ENCODE measurements at places on chromosomes 12 and 14.

- DNase-seq = no peak
These were observed 72.0 kb upstream of the DBX2 start for GRCh38 chr12:45122768-45123380.

- no peak for DNase-seq
These were observed 122.1 kb downstream of the CALM1 start for GRCh38 chr14:90518941-90519256.

GRCh38 chr12:536751-537245, 77.1 kb downstream of the B4GALNT3 start:
- no peak for DNase-seq

GRCh38 chr12:18250313-18250916, 10.9 kb upstream of the PIK3C2G start:
- no peak for DNase-seq

DNA sequence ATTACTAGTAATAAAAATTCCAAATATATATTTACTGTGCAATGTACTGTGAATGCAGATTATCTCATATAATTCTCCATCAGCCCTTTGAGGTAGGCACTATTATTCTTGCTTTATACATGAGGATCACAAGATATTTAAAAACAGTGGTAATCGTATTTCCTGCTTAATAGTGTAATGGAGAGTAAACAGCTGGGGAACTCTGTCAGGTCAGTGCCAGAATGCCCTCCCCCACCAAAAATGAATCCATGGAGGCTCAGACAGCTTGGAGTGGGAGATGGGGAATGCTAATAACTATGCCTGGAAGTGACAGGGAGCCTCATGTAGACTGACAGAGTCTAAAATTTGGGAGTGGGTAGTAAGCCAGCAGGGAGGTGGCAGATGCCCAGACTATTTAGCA, 153.6 kb downstream of the PAH start:
- no peak for DNase-seq

DNA sequence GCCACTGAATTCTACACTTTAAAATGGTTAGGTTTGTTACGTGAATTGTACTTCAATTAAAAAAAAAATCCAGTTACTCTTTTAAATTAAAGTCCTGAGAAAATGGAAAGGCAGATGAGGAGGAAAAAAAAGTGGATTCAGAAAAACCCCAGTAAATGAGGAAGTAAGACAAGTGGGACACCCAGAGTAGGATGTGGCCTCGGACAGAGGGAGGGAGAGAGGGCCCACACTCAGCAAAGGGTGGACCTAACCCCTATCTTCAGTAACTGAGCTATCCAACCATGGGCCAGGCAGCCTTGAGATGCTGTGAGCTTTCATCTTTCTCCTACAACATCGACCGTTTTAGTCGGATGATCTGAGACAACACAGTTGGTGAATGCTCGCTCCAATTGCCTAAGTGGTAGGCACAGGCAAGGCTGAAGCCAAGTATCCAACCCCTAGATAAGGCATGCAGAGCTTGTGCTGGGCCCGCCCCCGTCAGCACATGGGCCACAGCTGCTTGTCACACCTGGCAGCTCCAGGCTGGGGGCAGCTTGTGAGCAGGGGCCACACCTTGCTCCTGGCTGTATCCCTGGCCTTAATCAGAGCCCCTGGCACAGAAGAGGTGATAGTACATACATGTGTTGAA, 142.1 kb downstream of the TTC7B start:
- DNase-seq = no peak

GRCh38 chr12:47247418-47247817, 167.7 kb upstream of the AMIGO2 start:
- peak; percentile 89 for DNase-seq

DNA sequence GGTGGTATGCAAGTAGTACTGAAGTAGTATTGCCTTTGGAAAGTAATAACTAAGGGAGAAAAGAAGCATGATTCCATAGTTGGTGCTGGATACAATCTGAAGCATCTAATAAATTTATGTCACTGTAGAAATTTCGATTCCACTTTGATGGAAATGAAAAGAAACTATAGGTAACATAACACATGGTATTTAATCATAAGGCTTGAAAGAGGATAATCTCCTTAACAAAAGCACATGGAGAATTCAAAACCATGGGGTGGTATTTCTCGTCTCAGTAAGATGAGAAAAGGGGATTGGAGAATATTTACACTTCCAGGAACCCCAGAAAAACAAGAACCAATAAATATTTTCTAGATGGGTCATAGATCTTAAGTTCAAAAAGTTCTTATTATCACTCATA, 72.7 kb downstream of the NDUFA12 start:
- no peak for DNase-seq

GRCh38 chr14:102953100-102953499, 30.6 kb downstream of the AMN start:
- no peak for DNase-seq

GRCh38 chr14:23561873-23562821, 5.4 kb downstream of the AP1G2 start:
- DNase-seq = no peak

Data from left lobe of liver (tissue), 2 donors.